Brain (organoid and tissue), 16 donors: ENCODE measurements at places on chromosomes 5 and 9. TPM values are rescaled to one million over a fixed set of nuclear protein-coding genes. Genes with fewer than 3 reads are reported as not detected.

Gene LCN12
- polyA plus RNA-seq, result 1.8 TPM

Gene CAMK4
- polyA plus RNA-seq, result 6.9 TPM

Gene FOXI1
- polyA plus RNA-seq, result 1.3 TPM

Gene TCF7
- polyA plus RNA-seq, result 5.9 TPM

Gene ANKRD33B
- 1.2 TPM for polyA plus RNA-seq

Gene EIF4E1B
- polyA plus RNA-seq, result 0.81 TPM

Gene UBTD2
- 11.3 TPM for polyA plus RNA-seq

Gene NMUR2
- not detected for polyA plus RNA-seq

Gene CCDC171
- polyA plus RNA-seq, result 3.9 TPM

Gene TAF1L
- polyA plus RNA-seq, result not detected

Gene GARNL3
- 7.5 TPM for polyA plus RNA-seq

Gene ZFP2
- 0.95 TPM for polyA plus RNA-seq

Gene SLC25A51
- polyA plus RNA-seq, result 11.5 TPM

DNA sequence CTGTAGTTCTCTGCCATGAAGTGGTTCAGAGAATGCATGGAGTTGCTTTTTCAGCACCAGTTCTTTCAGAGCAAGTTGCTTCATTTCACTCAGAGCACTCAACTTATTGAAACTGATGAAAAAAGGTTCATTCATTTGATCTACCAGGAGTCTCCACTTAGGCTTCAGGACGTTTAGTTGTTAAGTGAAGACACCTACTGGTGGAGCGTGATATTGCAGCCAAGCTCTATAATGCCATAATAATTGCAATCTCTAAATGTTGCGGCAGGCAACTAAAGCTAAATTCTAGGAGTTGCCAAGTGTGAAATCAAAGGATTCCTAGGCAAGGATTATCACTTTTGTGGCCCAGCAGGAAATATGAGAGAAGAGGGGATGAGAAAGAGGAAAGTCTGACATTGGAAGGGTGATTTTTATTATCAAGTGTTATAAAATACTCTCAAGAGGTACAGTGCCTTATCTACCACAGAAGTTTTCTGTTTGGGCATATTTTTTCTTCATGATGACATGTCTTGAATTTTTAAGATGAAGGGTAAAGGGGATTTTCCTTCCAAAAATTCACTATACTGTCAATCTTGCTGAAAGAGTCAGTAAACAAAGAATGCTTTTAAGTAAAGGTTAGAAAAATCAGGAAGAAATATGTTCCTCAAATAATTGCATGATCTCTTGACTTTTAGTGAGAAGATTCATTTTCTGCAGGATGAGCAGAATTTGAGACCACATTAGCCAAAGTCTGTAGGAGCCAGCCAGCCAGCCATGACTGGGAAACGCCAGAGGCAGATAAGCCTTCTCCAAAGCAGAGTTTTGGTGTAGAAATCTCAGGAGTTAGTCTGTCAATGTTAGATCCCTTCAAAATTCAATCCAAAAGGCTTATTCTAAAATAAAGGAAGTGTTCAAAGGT is 83.4 kb downstream of the SH3PXD2B start:
- peak; percentile 36 for DNase-seq

DNA sequence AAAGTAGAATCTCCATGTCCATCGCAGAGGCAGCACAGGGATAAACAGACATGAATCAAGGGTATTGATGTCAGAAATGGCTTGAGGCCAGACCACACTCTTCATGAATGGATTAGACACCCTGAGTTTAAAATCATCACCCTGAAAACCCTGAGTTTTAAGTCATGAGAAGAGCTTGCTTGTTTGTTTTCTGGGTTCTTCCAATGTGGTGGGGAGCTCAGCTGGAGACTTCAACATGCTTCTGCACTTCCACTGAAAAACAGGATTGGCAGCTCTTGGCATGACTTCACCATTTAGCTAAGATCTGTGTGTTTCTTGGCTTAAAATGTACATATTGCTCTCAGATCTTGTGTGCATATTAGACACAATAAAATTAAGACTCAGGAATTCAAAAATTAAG is 9.8 kb downstream of the GCNT4 start:
- no peak for DNase-seq

DNA sequence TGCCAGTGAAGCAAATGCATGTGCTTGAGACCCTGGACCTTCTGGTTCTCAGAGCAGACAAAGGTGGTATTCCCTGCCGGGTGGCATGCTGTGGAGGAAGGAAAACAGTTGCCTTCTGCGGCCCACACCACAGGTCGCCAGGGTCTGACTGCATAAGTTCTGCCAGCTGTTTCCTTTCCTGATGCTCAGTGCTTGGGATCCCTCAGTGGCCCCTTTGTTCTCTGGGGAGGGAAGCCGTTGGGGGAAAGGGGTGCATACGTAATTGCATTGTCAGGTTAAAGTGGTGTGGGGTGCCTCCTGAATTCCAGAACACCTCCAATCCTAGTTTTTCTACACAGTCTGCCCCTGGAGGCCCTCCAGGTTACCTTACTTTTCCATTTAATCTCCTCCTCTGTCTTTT is 43.1 kb upstream of the SLC2A8 start:
- no peak for DNase-seq

GRCh38 chr9:129125478-129125877 is 14.3 kb downstream of the PTPA start:
- DNase-seq, result no peak

GRCh38 chr5:170865622-170866021 is 3.8 kb downstream of the RANBP17 start:
- DNase-seq, result no peak

DNA sequence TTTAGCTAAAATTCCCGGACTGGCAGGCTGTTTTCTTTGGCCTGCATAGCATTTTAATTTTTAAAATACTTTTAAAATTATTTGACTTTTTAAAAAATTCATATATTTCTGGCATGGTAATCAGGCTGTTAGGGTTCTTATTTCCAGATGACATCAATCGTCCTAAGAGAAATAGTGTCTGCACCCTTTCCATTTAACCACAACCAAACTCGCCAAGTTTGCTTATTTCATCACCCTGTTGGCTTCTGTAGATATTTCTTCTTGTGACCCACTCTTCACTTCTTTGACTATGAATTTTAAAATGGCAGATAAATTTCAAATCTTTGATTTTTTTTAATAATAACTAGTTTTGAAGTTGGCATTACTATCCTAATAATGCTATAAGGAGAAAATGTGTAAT is 675.7 kb upstream of the FTMT start:
- DNase-seq, result no peak

DNA sequence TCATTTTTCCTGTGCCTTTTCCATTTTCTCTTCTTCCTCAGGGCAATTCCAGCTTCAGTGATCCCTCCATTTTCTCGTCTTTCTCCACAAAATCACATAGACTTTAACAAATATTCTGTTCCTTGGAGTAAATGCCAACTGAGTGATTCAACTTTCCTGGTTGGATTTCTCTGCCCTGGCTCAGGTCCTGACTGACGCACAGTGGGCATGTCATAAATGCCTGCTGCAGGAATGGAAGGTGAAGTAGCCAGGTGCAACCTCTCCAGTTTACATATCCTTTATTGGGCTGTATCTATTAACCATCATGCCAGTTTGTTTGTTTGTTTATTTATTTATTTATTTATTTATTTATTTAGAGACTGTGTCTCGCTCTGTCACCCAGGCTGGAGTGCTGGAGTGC is 95.1 kb downstream of the MEF2C start:
- no peak for DNase-seq

GRCh38 chr5:134738963-134739661 is 764 bp downstream of the CAMLG start:
- peak; percentile 76 for DNase-seq

DNA sequence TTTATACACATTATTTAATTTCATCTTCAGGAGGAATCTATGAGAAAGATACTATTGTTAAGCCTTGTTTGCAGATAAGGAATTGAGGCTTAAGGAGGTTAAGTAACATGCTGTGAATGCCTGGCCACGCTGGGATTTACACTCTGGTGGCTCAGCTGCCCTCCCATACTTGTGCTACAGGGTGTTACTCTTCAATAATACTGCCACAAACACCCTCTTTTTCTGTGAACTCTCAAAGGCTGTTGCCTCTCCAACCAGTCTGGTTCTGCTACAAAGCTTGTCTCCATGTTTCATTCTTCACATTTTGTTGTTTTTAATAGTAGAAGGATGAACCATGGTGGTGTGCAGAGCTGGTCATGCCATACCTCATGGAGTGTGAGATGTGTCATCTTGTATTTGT is 76.7 kb upstream of the TNFAIP8 start:
- no peak for DNase-seq

DNA sequence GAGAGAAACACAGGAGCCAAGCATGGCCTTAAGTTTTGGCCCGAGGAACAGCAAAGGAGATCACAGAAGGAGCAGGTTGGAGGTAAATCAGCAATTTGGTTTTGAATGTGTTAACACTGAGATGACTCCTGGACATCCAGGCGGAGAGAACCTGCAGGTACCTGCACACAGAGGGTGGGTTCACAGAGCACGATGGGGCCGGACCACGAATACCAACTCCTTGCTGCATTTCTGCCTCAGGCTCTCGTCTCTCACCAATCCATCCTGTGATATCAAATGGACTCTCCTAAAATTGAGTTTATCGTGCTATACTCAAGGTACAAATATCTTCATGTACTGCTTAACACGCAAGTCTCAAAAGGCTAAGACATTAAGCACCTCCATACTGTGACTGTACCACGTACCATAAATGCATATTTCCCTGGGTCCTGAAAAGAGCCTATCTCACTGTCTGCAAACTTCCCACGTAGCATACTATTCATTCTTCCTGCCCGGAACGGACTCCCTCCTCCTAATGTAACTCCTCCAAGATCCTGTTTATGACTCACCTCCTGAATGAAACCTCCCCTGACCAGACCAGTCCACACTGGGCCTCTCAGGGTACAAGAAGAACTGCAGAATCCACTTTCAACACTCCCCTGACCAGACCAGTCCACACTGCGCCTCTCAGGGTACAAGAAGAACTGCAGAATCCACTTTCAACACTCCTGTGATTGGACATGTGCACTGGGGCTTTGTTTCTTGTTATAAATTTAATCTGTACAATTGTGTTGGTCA is 380.8 kb upstream of the RFX3 start:
- DNase-seq, result no peak

- DNase-seq, result no peak
Observed at GRCh38 chr5:80106916-80107315, 71.8 kb downstream of the THBS4 start.

GRCh38 chr5:135576075-135576599 is 2.7 kb downstream of the CXCL14 start:
- DNase-seq, result no peak

DNA sequence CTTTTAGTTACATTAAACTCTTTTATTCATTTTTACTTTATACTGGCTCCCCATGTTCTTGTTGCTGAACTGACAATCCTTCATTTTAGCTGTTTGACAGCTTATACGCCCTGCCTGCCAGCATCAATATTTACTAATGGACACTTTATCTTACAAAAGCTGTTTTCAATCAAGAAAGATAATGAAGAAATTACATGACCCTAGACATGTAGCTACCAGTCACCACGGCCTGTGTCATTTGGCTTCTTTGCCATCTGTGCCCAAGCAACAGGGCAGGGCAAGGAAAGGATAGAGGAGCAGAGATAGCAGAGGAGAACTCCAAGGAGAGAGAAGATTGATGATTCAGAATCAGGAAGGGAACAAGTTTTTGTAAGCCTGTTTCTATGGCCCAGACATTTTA is 647.3 kb downstream of the BRINP1 start:
- DNase-seq, result no peak

GRCh38 chr5:115457571-115457970 is 87.0 kb downstream of the FEM1C start:
- no peak for DNase-seq

- no peak for DNase-seq
Observed at GRCh38 chr5:76401801-76402250, 1.3 kb upstream of the IQGAP2 start.

GRCh38 chr9:101028346-101029314 is at the start of gene PLPPR1:
Gene PLPPR1, plus strand, starts transcription at chr9:101028727.
- DNase-seq, result peak; percentile 96

DNA sequence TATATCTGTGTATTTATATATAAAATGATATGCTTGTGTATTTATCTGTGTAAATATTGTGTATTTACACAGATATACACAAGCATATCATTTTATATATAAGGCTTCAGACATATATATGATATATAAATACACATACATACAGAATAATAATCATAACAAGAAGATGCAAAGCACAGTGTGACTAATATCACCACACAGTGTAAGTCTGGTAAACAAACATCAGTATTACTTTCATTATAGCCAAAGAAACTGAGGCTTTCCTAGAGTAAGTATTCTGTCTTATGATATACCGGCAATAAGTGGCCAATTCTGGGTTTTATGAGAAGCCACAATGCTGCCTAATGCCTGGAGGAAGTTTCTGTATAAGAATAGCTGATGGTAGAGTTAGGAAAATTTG is 29.9 kb upstream of the RAPGEF6 start:
- DNase-seq, result no peak

GRCh38 chr9:16982780-16983310 is 112.4 kb upstream of the BNC2 start:
- no peak for DNase-seq
